ENCODE measurements at places on chromosomes 5 and 9. TPM values are rescaled to one million over a fixed set of nuclear protein-coding genes. Genes with fewer than 3 reads are reported as not detected.

Gene BARHL1
- not detected for total RNA-seq

Gene DBH
- not detected for total RNA-seq

Gene LCN1
- total RNA-seq, result not detected

Gene SLCO6A1
- not detected for total RNA-seq

Gene C5orf63
- 1.5 TPM for total RNA-seq

- DNase-seq, result no peak
Observed at GRCh38 chr9:114656301-114656700, 1.3 kb downstream of the TEX53 start.

- no peak for DNase-seq
Observed at GRCh38 chr9:19155106-19155935, 28.0 kb upstream of the PLIN2 start.

DNA sequence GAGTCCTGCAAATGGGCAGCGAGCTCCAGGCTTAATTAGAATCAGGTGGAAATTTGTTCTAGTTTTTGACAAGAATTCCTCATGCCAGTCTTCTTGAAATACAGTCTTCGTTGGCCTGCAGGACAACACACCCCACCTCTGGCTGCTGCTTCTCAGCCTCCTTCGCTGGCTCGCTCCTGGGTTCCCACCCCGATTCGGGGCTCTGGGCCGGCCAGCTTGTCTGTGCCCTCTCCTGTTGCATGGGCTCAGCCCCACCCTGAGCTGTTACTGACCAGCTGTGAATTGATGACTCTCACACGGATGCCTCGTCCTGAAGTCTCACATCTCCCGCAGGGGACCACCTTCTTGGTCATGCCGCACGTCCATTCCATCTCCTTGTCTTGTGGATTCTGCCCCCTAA lies 21.0 kb downstream of the PSD2 start:
- no peak for DNase-seq

- DNase-seq, result no peak
Observed at GRCh38 chr5:14165375-14166106, 22.4 kb downstream of the TRIO start.

DNA sequence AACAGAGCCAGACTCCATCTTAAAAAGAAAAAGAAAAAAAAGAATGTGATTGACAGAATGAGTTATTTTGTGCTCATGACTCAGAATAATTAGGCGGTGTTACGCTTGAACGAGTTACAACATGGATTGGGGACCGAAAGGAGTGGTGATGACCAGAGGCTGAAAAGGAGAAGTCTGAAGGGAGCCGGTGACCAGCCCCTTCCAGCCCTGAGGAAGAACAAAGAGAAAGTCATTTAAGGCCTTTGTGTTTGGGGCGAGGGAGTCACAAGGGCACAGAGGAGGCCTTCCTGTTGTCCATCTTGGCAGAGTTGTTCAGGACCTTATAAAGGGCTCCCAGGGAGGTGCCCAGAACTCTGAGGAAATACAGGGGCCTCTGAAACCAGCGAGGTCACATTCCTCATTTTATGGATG lies 131.6 kb downstream of the GOLPH3 start:
- peak; percentile 33 for DNase-seq

DNA sequence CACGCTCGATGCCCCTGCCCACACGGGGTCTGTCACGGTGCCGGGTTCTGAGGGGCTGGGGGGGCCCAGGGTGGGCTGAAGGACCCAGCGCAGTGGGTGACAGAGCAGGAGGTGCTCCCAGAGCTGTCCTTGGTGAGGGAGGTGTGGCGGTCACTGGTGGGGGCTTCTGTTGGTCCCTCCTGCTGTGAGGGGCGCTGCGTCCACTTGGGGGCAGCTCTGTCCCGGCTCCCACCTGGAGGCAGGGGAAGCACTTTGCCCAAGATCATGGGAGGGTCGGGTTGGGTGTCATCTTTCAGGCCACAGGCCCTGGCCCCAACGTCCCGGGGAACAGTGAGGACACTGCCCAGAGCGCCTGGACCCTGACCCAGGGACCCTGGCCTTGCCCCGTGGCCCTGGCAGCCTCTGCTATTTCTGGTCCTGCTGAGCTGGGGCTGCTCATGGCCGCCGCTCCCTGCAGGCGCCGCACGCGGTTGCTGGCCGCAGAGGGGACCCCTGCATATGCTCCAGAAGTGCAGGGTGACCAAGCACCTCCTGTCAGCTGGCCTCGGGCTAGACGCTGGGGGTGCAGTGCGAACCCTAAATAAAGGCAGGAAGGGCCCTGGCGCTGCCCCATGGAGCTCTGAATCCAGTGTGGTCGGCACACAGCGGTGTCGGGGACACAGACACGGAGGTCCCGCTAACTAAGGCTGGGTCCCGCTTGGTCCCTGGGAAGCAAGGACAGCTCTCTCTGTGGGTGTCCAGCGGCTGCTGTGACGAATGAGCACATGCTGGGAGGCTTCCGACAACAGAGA lies 11.6 kb upstream of the RNU6ATAC start:
- DNase-seq, result no peak

DNA sequence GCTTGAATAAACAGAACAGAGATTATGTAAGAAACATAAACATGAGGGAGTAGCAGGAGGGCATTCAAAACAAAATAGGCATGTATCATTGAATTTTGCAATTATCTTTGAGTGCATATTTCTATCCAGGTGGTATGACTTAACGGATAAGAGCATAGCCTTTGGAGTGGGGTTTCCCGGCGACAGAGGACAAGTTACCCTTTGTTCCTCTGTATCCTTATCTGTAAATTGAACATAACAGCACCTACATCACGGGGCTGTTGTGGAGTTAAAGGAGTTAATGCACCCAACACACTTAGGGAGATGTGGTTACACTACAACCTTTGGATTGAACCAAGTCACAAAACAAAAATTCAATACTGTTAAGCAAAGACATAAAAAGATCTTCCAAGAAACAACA lies 314.6 kb upstream of the KIF2A start:
- DNase-seq, result no peak
